ENCODE measurements at places on chromosomes 3 and 15.
A peak's percentile ranks its signal among the peaks of the same experiment; 100 is the strongest.

GRCh38 chr3:126381966-126382365, 12.7 kb upstream of the CFAP100 start:
- DNase-seq, result no peak

DNA sequence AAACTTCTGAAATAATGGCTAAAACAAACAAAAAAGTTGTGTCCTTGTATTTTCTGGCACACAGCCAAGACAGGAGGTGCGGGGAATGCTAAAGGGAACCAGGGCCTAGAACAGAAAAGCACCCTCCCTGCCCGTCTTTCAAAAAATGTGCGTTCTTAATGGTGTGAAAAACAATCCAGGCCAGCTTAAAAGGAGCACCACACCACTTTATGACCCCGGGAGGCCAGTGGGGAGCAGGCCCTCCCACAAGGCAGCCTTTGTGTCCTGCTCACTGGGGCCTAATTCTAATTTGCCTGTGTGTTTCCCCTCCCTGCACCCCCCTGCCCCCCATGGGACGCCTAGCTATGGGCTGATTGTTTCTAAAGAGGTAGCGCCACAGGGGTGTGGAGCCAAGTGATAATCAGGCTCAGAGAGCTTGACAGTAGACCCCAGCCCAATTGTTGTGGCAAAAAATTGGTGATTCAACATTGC, 181.4 kb downstream of the GREM1 start:
- DNase-seq, result no peak

GRCh38 chr3:175308097-175308496, 449.0 kb downstream of the NAALADL2 start:
- DNase-seq, result no peak

DNA sequence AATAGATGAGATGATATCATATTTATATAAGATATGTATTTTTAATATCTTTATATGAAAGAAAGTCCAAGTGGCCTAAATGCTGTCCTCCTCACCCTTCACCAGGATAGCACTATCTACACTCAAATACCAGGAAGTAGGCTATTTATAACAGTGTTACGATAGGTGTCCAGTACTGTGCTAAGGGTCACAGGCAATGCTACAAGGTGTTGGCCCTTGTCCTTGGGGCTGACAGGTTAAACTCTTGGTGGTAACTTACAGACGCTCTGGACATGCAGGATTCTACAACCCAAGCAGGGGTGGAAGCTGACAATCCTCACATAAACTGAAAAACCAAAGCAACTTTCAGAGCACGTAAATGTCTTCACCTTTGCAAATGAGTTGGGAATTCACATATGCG, 22.3 kb downstream of the NCEH1 start:
- no peak for DNase-seq

DNA sequence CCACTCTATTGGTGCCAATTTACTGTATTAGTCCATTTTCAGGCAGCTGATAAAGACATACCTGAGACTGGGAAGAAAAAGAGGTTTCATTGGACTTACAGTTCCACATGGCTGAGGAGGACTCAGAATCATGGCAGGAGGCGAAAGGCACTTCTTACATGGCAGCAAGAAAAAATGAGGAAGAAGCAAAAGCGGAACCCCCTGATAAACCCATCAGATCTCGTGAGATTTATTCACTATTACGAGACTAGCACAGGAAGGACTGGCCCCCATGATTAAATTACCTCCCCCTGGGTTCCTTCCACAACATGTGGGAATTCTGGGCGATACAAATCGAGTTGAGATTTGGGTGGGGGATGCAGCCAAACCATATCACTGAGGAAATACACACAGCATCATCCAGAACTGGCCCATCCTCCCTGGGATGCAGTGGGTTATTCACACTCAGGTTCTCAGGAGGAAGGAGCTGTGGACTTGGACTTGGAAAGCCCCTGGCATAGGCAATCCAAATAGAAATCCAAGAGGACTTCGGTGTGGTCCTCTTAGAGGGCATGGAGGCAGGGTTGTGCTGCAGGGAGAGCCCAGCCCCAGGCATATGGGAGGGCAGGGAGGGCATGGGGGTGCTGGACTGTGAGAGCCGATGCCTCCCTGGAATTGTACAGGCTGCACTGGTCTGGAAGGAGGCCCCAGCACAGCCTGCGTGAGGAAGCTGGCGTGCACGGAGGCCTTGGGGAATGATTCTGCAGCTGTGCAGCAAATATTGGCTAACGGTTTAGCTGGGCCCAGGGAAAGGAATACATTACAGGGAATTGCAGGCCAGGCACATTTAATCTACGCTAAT, 62.9 kb downstream of the EFCAB12 start:
- DNase-seq, result no peak

DNA sequence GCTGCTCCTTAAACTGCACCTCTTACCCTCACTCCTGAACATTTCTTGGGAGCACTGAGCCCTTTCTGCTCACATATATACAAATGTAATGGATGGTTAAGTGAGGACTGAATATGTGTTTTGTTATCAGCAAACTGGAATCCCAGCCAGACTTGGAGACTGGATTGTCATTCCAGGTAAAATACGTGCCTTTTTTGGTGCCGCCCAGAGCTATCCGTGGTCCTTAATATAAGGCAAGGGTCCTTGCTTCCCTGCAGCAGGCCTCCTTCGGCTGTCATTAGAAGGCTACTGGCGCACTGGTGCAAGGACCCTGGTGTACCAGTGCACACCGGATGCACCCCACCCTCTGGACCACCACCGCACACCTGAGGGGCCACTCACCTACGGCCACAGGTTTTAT, 1.1 kb upstream of the GABRB3 start:
- DNase-seq, result peak; percentile 22

DNA sequence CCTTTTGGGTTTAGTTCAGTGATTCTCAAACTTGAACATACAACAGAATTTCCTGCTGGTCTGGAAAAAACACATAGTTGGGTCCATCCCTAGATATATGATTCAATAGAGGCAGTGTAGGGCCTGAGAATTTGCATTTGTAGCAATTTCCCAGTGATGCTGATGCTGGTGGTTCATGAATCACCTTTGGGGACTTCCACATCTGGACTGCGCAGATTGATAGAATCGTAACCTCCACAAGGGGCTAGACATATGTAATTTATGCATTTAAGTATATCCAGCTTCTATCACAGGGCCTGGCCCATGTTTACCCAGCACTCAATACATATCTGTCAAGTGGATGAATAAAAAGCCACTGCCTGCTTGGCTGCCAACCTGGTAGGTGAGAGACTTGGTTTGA, 33.8 kb upstream of the SUCLG2 start:
- no peak for DNase-seq

- DNase-seq, result no peak
These were observed 6.7 kb downstream of the LMOD3 start for GRCh38 chr3:69115731-69116130.

DNA sequence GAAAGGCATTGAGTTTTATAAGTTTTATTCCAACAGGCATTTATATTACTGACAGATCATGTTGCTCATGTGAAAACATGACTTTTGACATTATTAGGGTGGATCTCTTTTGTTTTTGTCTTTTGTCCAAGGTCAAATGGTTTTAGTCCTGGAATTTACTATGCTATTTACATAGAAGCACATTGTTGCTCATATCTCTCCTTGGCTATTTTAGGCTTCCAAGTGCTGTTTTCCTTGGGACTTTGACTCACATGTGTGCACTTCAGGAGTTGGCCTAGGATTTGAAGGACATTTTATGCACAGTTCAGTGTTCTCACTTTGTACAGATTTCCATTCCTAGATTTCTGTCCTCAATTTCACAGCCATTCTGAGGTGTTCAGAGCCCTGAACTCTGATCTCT, 225.7 kb downstream of the PYDC2 start:
- DNase-seq, result no peak

- DNase-seq, result no peak
These were observed 274.1 kb downstream of the OTOL1 start for GRCh38 chr3:161770484-161771386.

- DNase-seq, result no peak
These were observed 12.0 kb upstream of the NMNAT3 start for GRCh38 chr3:139689708-139690228.

DNA sequence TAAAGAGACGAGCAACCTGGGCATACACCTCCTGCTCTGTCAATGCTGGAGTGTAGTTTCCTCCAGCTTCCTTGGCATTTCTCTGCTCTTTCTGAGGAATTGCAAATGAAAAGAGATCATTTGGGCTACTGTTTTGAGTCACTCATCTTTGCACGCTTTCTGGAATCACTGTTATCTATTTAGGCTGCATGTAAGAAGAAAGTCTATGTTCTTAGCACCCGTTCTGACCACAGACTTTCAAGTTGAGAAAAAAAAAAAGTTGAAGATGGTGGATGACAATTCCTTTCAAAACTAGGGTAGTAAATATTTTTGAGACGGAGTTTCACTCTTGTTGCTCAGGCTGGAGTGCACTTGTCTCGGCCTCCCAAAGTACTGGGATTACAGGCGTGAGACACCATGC, 41.3 kb downstream of the SIN3A start:
- no peak for DNase-seq

GRCh38 chr15:58604455-58604923, 145.0 kb downstream of the ADAM10 start:
- DNase-seq, result no peak

GRCh38 chr3:160885791-160886286, 129.8 kb downstream of the PPM1L start:
- peak; percentile 92 for DNase-seq

DNA sequence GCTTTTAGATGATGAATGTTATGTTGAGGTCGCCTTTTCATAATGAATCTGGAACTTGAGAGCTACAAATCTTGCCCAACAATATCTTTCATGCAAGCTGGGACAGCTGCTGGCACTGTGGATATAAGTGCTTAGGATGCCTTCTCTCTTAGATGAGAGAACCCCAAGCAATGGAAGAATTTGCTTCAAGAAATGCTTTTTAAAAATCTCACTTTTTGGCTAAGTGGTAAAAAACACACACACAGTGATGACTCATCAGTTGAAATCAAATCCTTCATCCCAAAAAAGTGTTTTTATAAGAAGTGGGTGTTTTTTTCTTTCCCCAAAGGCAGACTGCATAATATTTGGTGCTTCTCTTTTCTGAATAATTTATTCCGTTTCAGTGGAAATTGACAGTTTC, 38.4 kb upstream of the GALNT15 start:
- no peak for DNase-seq

DNA sequence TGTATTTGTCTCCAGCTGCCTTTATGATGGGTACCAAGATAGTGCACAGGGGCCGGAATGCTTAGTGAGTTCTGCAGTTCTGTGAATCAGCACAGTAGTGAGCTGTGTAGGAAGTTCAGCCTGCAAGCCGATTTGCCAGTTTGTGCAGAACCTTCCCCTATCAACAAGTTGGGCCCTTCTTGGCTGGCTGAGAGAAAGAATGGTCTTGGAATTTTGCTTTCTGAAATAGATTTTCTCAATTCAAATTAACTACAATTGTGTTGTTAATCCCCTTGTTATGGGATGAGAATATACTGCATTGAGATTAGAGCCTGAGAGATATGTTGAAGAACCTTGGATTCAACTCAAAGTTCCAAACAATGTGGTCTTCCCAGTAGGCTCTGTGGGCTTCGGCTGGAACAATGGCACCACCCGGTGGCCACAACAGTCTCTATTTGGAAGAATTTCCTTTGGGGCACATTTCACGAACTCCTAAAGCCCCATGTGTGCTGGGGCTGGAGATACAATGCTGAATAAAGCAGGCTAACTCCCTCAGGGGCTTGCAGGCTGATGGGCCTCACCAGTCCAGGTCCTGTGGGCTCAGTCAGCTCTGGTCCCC, 59.1 kb downstream of the TRIM42 start:
- peak; percentile 64 for DNase-seq

Measured in WERI-Rb-1 (cell line).